Stimulated activated CD8-positive, alpha-beta memory T cell treated with anti-CD3 and anti-CD28 coated beads, Interleukin-4, amount 100 ng/mL, for 1 hour (primary cell): ENCODE measurements at places on chromosomes 4 and X.

- DNase-seq = no peak
These were observed 146.7 kb upstream of the PSAPL1 start for GRCh38 chr4:7581477-7581876.

GRCh38 chr4:118284169-118284568 lies 68.6 kb downstream of the PRSS12 start:
- no peak for DNase-seq

DNA sequence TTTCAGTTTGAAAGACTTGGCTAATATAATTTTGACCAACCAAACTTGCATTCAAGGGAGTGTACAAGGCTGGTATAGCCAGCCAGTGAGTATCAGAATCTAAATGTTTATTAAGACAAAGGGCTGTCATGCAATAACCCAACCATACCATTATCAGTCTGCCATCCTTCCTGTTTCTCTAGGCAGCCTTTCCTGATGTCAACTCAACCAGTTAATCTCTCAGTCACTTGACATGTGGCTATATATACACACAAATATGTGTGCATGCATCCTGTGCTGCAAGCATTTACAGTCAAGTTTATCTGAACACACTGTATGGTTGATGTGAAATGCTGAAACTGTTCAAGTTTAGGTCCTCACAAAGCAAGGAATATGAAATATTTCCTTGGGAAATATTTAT lies 17.2 kb downstream of the BTK start:
- no peak for DNase-seq

- no peak for DNase-seq
These were observed 39.3 kb downstream of the ELF2 start for GRCh38 chr4:139137763-139138162.

DNA sequence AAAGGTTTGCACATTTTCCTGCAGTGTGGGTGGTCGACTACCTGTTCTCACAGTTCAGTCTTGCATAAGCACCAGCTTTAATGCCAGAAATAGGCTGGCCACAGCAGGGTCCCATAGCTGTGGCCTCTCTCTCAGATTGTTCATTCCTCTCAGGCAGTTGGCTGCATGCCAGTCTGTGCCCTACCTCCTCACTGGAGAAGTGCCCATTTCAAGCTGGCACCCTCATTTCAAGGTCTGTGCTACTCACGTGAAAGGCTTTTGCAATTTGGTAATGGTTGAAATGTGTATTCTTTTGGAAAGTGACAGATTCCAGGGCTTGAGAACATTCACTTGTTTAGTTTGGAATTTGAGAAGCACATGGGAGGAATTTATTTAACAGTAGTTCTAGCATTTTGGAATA lies 28.9 kb upstream of the MTMR1 start:
- no peak for DNase-seq

GRCh38 chr4:7663075-7663541 lies 228.4 kb upstream of the PSAPL1 start:
- no peak for DNase-seq

DNA sequence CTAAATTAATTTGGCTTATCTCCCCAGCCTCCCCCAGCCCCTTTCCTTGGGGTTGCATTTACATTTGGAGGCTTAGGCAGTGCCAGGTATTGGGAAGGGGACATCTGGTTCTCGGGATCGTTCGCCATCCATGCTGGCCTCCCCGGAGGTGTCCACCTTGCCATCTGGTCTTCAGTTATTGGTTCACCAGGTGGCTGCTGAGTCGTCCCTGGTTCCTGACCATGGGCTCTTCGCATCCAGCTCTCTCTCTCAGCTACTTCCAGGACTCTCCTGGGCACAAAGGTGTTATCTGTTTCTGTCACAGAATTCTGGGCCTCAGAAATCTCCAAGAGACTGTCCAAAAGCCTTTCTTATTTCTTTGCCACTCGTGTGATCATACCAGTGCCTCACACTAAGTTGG lies 75.4 kb upstream of the SCOC start:
- no peak for DNase-seq

- DNase-seq = no peak
These were observed 19.5 kb upstream of the CRLF2 start for GRCh38 chrX:1231850-1232465.

- no peak for DNase-seq
These were observed 471.3 kb downstream of the TECRL start for GRCh38 chr4:63937961-63938360.

DNA sequence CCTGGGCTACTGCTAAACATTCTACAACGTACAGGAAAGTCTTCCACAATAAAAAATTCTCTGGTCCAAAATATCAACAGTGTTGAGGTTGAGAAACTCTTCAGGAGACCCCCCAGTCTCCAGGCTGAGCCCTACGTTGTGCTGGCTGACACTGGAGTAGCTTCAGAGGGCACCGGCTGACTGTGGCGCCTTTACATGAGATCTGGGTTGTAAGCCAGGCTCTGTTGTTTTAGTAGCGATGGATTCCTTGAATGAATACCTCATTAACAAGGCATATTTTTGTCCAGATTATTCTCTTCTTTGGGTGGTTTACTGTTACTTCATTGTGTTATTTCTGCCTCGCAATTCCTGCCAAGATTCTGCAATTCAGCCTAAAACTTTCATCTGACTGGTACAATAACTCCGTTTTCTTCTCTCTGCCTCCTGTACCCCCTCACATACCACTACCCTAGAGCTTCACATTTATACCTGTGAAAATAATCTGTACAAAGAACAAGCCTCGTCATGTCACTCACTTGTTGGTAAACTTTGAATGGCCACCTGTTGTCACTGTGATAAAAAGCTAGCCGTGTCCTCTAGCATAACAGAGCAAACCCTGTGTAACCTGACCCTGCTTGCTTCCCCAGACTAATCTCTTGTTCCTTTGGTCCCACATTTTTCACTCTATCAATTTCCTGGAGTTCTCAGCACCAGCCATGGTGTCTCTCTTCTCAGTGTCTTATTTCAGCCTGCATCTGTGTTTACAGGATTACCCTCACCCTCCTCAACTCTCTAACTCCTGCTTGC lies 1476.1 kb upstream of the TENM3 start:
- DNase-seq = no peak

DNA sequence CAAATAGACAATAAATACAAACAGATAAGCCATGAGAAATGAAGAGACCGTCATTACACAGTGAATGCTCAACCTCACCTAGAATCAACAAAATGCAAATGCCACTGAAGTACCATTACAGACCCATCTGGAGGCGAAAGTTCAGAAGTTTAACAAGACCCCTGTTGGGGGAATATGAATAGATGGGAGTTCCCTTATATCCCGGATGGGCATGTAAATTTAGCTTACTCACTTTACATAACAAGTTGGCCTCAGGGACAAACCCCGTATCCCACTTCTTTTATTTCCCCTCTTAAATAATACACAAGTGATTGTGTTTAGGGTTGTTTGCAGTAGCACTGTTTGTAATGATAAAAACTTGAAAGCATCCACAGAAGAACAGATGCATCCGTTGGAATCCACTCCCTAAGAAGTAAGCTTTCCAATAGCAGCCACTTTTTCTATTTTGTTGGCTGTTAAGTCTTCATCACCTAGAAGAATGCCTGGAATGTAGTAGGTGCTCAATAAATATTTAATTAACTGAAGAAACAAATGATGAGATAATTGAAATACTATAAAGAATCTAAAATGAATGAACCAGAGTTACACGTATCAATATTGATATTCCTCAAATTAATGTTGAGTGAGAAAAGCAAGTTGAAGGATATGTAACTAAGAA lies 1076.3 kb upstream of the TENM3 start:
- no peak for DNase-seq

DNA sequence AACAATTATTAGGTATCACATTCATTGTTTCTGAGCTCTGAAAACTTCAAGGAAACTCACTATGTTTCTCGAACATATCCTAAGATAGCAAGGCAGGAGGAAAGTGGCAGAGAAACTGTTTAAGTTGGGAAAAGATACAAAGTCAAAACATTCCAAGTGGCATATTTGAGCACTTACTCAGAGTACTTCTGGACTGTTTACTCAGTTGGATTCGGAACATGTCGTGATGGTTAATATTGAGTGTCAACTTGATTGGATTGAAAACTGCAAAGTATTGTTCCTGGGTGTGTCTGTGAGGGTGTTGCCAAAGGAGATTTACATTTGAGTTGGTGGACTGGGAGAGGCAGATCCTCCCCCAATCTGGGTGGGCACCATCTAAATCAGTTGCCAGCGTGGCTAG lies 298.3 kb downstream of the IL1RAPL2 start:
- no peak for DNase-seq

DNA sequence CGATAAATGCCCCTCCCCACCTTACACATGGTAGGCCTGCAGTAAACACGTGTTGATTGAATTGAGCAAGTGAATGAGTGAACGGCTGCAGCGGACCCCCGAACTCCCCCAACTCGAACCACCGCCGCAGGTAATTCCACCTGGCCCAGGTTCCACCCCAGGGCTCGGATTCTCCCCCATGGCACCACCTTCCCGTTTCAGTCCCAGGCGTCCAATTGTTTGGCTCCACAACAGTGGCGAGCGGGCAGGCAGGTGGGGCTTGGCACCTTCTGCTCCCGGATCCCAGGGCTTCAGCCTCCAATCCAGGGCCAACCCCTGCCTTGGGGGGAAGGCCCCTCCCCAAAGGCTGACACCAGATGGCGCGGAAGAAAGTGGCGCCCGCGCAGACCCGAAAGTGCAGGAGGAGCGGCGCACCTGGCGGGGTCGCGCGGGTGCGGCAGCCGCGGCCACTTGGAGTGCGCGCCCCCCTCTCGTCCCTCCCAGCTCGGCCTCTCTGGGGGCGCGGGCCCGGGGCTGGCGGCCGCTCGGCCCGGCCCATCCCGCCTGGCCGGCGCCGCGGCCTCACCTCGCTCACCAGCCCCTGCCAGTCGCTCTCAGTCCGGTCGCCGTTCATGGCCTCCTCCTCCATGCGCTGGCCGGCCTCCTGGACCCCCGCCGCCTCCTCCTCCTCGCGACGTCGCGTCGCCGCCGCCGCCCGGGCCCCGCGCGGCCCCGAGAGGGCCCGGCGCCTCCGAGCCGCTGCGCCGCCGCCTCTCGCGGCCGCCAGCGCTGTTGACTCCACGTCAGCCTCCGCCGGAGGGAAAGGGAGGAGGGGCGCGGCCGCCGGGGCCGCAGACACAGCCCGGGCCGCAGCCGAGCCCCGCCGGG lies at the start of gene CCDC149:
CCDC149 (minus strand) TSS at position 791 of the 867 bp plus-strand sequence; CDS start at position 613, 178 bp downstream.
- DNase-seq = no peak

- DNase-seq = no peak
These were observed 150.7 kb downstream of the PDGFC start for GRCh38 chr4:156820931-156821330.

DNA sequence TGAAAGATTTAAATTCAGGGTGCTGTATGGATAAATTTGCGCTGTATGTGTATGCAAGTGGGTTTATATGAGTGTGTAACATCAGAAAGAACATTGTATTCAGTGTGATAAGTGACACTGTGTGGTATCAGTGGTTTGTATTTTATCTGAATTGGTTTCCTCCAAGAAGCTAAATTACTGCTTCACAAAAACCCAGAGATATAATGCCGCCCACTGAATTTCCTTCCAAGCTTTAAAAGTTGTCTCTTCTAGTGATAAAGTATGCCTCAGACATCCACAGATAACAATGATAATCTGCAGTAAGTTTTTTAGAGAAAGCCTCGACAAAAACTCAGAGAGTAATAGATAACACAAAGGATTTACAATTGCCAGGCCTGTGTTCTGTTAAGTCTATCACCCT lies 710.6 kb upstream of the HS3ST1 start:
- no peak for DNase-seq

DNA sequence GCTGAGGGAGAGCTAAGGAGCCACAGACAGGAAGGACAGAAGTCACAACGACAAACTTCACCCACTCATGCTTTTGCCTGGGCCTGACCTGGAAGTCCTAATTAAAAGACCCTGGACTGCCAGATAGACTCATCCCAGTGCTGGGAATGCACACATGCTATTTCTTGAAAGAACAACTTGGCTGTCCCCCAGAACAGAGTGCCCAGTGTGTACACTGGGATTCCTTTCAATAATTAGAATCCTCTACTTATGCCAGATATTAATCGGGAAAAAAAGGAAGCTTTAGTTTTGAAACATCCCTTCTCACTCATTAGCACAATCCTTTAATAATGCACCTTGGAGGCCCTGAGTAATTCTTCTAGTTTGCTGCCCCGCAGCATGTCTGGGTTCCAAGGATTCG lies 3.4 kb downstream of the HOPX start:
- no peak for DNase-seq
